Astrocyte of the spinal cord (primary cell): ENCODE measurements at places on chromosomes 6 and 20.

- DNase-seq, result no peak
Measured at GRCh38 chr20:38671186-38671585, 53.1 kb upstream of the SLC32A1 start.

- peak; percentile 68 for DNase-seq
Measured at GRCh38 chr6:159654483-159655098, 38.5 kb downstream of the SOD2 start.

DNA sequence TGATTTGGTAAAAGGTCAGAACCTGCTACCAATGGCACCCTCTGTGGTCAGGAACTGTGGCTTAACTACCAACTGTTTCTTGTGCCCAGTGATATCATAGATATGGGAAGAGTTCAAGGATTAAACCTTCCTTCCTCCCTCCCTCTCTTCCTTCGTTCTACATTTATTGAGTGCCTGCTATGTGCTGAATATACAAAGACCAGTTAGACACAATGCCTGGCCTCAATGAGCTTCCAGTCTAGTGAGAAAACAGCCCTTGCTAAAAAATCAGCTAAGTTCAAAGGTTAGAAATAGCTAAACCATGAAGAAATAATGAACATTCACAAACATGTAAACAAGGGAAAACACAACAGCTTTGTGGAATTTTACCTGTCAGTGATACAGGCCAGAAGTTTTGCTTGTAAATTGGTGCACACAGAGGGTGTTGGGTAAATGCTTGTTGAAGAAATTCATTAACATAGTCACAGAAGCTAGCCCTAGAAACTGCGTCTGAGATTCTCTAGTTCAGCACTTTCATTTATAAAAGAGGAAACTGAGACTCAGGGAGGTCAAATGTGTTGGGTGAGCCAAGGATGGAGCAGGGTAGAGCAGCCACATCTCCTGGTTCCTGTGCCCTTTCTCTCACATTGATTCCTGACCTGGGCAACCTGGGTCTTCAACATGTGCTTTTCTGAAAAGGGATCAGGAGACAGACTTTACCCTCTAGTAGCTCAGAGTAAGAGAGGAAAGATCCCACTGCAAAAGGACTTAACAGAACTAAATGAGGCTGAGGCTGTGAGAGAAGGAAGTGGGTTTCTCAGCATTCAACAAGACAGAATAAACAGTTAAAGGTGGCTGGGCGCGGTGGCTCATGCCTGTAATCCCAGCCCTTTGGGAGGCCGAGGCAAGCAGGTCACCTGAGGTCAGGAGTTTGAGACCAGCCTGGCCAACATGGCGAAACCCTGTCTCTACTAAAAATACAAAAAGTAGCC lies 14.4 kb upstream of the FOXO3 start:
- DNase-seq, result no peak

- no peak for DNase-seq
Measured at GRCh38 chr6:97423190-97423589, 140.2 kb upstream of the MMS22L start.

- DNase-seq, result no peak
Measured at GRCh38 chr6:143160015-143160414, 99.3 kb downstream of the AIG1 start.

DNA sequence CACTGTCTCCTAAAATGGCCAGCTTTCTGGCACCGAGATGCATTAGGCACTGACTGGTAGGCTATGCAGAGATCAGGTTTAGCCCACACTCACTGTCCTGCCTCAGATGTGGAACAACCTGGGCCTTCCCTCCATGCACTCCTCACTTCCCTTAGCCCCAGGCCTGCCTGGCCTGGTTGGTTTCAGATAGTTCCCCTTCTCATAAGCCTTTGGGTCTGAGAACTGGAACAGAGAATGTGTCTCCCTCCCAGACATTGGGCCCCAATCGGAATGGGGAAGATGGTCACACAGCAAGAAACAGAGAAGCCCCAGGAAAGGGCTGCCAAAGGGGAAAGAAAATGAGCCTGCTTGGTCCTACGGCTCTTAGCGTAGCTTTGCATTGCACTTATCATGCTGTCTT lies 762.1 kb upstream of the CHD6 start:
- DNase-seq, result no peak

- no peak for DNase-seq
Measured at GRCh38 chr6:152071318-152071717, 263.8 kb downstream of the ESR1 start.

GRCh38 chr6:1678201-1678600 lies 68.5 kb downstream of the FOXC1 start:
- DNase-seq, result no peak

DNA sequence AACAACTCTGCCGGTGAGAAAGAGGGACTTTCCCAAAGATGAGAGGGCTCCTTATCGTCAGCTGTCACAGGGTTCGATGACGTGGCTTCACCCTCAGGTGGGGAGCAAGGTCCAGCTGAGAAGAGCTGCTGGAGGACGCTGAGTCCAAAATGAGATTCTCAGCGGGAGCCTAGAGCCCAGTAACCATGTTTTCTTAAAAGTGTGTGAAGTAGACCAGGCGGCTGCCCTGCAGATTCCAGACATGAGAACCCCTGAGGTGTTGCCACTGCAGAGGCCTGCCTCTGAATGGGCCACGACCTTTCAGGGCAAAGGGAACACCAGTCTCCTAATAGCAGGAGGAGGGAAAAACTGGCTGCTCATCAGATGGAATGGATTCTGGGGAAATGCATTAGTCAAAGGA lies 375.1 kb downstream of the BTBD9 start:
- DNase-seq, result peak; percentile 74

DNA sequence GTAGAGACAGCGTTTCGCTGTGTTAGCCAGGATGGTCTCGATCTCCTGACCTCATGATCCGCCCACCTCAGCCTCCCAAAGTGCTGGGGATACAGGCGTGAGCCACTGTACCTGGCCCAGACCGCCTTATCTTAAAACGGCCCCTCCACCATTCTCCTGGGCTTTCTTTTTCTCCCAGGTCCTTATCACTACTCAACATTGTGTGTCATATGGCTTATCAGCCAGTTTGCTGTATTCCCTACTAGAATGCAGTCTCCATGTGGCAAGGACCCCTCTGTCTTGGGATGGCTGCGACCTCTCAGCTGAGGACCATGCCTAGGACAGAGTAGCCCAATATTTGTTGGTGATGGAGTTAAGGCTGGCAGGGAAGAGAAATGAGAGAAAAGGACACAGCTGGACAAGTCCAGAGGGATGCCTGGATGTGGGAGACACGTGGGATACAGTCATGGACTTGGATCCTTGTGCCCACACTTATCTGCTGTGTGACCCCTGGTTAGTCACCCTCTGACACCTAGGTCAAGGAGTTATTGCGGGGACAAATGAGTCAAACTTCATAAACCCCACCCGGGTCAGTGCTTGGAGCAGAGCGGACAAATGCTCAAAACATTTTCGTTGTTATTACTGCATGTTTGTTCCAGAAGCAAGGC lies 24.0 kb downstream of the ADA start:
- DNase-seq, result no peak

DNA sequence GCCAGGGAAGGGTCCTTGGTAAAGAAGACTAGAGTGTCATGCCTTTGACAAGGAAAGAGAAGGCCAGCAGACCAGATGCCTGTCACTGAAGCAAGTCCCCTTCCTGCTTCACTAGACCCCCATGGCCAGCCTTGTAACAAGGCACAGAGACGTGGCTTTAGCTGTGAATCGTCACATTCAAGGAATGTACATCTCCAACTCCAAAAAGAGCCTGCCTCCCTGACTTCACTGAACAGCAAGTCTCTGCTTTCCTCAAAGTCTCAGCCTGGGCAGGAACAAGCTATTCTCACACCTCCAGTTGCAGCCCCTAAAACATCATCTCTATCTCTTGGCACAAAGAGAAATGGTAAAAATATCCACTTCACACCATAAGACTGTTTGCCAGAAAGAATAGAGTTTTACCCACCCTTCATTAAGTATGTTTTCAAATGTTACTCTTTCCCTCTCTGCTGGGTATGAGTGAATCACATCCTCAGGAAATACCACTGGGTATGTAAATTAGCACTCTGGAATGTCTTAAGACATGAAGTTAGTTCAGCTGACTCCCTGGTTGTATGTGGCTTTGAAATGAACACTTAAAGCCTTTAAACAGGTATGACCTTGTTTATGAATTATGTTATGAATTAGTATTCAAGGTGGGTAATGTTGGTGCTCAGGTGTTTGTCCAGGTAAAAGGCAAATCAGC lies 46.4 kb upstream of the NT5E start:
- DNase-seq, result peak; percentile 95

DNA sequence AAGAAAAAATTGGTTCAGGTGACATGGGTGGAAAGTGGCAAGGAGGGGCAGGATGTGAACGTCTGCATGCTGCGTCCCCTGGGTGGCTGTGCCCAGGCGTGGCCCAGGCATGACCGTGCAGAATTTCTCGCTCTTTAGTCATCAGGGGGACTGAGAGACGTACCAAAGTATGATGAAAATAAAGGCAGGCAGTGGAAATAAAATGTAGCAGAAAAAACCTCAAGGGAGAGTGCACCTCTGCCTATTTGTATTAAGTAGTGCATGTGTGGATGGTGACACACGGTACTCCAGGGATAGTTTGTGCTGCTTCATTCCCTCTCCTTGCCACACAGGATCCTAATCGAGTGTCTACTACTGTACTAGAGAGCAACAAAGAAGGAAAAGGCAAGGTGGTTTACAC lies 81.1 kb downstream of the ATP9A start:
- DNase-seq, result peak; percentile 67

DNA sequence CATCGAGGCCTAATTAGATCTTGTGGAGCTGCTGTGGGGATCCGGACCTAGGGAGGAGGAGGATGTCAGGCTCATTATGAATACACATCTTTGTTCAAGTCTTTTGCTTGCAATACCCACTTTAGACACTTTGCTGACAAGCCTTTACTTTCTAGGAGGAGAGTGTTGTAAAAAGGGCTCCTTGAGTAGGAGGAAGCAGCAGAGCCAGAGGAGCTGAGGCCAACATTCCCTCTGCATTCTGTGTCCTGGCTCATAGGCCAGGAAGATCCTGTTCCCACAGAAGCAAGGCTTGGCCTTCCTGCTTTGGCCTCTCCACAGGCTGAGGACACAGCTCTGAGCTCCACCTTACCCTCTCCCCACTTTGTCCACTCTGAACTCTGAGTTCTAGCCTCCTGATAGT lies 67.1 kb downstream of the TPD52L1 start:
- DNase-seq, result no peak

GRCh38 chr6:54541541-54541940 lies 233.3 kb downstream of the TINAG start:
- DNase-seq, result no peak

GRCh38 chr20:10790013-10790412 lies 116.2 kb upstream of the JAG1 start:
- DNase-seq, result no peak

GRCh38 chr20:7748624-7749023 lies 191.6 kb downstream of the HAO1 start:
- DNase-seq, result no peak

- no peak for DNase-seq
Measured at GRCh38 chr20:32535316-32535952, 49.7 kb downstream of the NOL4L start.

GRCh38 chr6:68473433-68474210 lies 161.5 kb upstream of the ADGRB3 start:
- peak; percentile 18 for DNase-seq
